ENCODE measurements at places on chromosomes 4 and X.

DNA sequence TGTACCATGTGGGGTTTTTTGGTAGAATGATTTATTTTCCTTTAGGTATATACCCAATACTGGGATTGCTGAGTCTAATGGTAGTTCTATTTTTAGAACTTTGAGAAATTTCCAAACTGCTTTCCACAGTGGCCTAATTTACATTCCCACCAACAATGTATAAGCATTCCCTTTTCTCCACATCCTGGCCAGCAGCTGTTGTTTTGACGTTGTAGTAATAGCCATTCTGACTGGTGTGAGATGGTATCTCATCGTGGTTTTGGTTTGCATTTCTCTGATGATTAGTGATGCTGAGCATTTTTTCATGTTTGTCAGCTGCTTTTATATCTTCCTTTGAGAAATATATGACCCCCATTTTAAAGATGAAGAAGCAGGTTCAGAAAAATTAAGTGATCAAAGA, 153.7 kb downstream of the CBR4 start:
- no peak for DNase-seq

- DNase-seq = no peak
Observed at GRCh38 chr4:173138624-173139023, 30.0 kb upstream of the GALNT7 start.

GRCh38 chrX:9258421-9259104, 206.3 kb upstream of the TBL1X start:
- DNase-seq = no peak

DNA sequence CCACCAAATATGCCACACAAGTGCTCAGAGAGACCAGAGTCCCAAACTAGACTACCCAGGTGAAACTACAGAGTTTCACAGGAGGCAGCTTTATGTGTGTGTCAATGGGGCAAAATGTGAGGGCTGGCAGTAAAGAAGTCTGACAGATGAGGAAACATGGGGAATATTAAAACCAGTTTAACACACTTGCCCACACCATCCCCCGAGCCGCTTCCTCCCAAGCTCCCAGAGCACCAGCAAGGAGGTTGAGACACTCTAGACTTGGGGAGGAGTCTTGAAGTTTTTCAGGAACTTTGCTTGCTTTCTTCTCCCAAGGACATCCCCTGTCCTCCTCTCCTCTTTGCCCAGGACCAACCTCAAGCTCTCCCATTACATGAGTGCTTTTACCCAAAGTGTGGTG, 94.7 kb upstream of the SPRY1 start:
- no peak for DNase-seq

Data from caudate nucleus (tissue), 63 donors.